ENCODE measurements at places on chromosomes 3 and 15.

- DNase-seq: no peak
Observed at GRCh38 chr15:49857496-49858475, 236.9 kb downstream of the DTWD1 start.

DNA sequence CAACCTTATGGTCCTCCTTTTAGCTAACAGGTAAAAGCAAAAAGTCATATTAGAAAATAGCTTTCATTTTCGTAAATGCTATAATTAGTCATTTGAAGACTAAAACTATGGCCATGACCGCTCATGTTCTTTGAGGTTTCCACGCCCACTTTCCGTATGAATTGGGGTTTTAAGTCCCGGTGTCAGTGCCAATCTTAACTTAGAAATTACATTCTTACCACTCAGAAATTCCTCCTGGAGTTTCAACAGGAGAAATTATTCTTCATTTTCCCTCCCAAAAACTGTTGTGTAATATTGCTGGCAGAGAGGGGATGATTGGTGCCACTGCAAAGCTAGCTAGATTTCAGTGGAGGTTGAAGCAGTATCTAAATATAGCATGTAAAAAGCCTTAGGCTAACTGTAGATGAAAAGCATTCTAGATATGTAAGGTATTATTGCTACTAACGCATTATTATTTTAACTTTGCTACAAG is 71.0 kb upstream of the MDFIC2 start:
- DNase-seq: no peak

- no peak for DNase-seq
Observed at GRCh38 chr3:139136469-139137202, 91.9 kb upstream of the PRR23C start.

- DNase-seq: peak; percentile 8
Observed at GRCh38 chr3:8416965-8417364, 84.7 kb upstream of the LMCD1 start.

DNA sequence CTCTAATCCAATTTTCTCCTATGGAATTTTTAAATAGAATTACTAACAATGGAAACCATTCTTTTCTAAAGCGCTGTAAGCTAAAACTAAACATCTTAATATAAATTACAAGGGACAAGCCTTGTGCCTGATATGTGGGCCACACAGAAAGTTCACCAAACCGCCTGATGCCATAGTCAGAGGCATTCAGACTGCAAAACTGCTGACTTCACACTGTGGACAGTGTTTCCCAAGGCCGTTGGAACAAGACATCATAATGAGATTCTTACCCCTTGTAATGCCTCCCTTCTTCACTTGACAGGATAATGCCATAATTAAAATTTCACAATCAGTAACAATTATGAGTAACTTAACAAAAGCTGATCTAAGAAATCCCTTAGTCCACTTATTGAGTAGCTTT is 14.9 kb downstream of the SH3GL3 start:
- DNase-seq: no peak

- DNase-seq: no peak
Observed at GRCh38 chr15:79290642-79291275, 8.2 kb downstream of the ANKRD34C start.

DNA sequence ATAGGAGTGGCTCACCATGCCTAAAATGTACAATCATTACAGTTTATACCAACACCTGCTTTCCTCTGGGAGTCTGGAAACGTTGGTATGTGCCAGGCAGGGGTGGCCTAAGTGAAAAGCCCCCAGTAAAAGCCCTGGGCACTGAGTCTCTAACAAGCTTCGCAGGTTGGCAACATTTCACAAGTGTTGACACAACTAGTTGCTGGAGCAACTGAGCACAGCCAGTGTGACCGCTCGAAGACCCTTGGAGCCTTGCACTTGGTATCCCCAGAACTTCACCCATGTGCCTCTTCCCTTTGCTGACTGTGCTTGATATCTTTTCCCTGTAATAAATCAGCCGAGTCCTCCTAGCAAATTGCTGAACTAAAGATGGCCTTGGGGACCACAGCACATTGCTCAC is 2.7 kb downstream of the RIOX2 start:
- DNase-seq: no peak

GRCh38 chr3:178386880-178387279 is 149.4 kb upstream of the KCNMB2 start:
- DNase-seq: no peak

GRCh38 chr3:13009132-13009945 is 63.9 kb downstream of the IQSEC1 start:
- DNase-seq: peak; percentile 66

GRCh38 chr3:114078126-114078525 is 21.6 kb downstream of the QTRT2 start:
- DNase-seq: no peak

- DNase-seq: no peak
Observed at GRCh38 chr15:68778876-68779275, 41.8 kb downstream of the ANP32A start.

Data from CD4-positive, alpha-beta T cell treated with Interleukin-6 for 4 hours (primary cell).